H54 (cell line): ENCODE measurements at places on chromosomes 5 and 9.

DNA sequence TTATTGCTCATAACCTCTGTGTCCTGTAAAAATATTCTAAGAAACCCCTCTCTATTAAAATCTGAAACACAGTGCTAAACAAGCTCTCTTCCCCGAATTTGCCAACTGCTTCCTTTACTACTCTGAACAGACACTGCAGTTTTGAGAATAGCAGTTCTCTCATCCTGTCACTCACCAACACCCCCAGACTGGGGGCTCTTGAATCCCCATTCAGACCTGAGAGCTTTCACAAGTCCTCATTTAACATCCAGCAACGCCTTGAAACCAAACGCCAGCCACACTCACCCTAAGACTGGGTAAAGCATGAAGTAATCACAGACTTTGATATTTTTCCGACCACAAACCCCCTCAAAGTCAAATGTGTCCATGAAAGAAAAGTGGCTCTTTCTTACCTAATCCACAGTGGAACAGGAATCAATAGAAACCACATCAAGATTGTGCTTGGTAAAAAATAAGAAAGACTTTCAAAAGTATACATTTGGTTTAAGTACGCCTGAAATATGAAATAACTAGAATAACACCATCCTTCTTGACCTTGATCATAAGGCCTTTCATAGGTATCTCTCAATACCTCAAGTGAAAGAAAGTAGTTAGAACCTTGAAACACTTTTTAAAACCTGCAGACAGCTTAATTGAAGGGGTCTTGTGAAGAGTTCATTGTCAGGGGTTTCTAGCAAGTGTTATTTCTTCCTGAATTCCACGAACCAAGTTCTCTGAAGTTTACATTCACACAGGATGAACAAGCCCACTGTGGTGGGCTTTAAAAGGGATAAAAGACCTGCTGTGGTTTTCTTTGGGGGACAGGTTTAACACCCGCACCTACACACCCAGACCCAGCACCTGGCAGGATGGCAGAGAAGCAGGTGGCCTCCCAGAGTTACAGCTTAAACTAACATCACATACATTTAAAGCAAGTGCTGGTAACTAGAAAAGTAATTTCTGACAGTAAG lies 412.6 kb downstream of the MLLT3 start:
- no peak for DNase-seq

DNA sequence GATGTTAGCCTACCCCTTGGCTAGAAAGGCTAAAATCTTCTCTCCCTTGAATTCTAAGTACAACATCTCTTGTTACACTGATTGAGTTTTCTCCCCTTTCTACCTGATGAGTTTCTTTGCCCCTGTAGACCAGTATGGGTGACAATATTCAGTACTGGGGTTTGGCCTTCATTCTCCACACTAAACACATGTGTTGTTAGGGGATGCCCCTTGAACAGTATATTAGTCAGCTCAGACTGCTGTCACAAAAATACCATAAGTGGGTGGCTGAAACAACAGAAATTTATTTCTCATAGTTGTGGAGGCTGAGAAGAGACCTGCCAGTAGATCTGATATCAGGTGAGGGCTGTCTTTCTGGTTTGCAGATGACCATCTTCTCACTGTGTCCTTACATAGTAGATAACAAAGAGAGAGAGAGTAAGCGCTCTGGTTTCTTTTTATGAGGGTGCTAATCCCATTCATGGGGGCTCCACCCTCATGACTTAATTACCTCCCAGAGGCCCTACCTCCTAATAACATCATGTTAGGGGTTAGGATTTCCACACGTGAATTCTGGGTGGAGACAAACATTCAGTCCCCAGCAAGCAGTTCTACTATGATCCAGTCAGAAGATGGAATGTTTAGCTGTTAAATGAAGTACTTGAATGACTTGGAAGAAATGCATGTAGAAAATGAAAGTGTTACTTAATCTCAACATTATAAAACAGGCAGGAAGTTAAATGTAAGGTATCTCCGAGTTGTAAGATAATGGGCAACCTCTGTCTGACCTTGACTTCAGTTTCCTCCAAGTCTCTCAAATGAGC lies 17.5 kb downstream of the VLDLR start:
- no peak for DNase-seq

DNA sequence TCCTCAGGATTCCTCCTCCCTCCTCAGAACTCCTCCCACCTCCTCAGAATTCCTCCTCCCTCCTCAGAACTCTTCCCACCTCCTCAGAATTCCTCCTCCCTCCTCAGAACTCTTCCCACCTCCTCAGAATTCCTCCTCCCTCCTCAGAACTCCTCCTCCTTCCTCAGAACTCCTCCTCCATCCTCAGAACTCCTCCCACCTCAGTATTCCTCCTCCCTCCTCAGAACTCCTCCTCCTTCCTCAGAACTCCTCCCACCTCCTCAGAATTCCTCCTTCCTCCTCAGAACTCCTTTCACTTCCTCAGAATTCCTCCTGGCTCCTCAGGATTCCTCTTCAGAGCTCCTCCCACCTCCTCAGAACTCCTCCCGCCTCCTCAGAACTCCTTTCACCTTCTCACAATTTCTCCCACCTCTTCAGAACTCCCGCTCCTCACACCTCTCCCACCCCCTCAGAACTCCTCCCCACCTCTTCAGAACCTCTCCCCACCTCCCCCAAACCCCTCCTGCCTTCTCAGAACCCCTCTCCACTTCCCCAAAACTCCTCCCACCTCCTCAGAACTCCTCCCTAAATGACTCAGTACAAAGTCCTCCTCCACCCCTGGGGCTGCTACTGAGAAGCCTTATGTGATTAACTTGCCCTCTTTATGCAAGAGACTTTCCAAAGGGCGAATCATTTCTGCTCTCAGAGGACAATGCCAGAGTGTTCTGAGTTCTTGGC lies 23.2 kb downstream of the SLC46A2 start:
- DNase-seq: peak; percentile 76

DNA sequence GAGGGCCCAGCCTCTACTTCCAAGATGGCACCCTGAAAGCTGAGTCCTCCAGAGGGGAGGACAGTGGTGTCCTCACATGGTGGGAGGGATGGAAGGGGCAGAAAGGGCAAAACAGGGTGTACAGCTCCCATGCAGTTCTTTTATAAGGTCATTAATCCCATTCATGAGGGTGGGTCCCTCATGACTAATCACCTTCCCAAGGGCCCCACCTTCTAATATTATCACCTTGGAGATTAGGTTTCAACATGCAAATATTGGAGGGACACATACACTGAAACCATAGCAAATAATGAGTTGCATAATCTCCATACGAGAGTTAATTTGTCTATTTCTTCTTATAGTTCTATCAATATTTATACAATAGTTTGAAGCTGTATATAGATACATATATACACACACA lies 5.8 kb upstream of the ZBTB43 start:
- DNase-seq: no peak

- DNase-seq: no peak
Measured at GRCh38 chr9:35226651-35227050, 64.8 kb downstream of the UNC13B start.

- no peak for DNase-seq
Measured at GRCh38 chr5:68407311-68408239, 192.0 kb downstream of the PIK3R1 start.

DNA sequence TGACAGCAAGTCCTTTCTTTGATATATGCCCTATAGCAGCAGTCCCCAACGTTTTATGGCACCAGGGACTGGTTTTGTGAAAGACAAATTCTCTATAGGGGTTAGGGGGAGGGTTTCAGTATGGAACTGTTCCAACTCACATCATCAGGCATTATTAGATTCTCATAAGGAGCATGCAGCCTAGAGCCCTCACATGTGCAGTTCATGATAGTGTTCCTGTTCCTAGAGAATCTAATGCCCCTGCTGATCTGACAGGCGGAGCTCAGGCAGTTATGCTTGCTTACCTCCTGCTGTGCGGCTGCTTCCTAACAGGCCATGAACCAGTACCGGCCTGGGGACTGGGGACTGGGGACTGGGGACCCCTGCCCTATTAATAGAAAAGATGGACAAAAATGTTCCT lies 2.7 kb upstream of the RAPGEF6 start:
- DNase-seq: no peak

- no peak for DNase-seq
Measured at GRCh38 chr9:77811832-77812231, 163.7 kb upstream of the GNA14 start.

DNA sequence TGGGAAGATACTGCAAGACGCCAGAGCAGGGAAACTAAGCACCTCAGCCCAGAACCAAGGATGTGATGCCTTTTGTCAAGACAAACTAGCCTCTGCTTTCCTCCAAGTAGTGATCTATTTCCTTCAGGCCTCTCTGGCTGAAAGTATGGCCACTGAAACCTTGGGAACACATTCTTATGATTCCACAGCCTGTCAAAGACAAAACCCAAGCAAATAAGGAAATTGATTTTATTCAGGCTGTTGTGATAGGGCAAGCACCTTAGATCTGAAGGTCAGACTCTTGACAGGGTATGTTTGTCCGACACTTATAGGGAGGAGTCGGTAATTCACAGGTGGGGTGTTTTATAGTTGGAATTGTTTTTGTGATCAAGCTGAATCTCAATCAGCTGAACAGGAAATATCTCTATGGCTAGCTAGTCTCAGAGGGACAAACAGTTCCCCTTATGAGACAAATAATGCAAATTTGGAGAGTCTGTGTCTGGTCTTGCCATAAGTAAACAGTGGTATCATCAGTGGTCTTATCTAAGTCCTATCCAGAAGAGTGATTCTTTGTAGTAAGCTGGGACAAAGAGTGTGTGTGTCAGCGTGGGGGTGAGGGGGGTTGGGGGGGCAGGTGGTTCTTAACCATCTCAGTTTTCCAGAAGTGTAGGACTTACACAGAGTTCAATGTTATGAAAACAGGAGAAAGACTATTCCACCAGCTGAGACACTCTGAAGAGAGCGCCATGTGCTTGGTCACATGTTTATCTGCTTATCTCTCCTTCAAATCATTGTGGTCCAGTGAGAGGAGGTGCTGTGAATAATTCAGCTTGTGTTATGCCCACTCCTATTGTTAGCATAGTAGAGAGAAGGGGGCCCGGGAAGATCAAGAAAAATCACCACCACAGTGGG lies 6.7 kb upstream of the ZCCHC10 start:
- DNase-seq: no peak
